NCI-H524 treated with DMSO at 0.1 percent for 48 hours (cell line): ENCODE measurements at places on chromosomes 13 and 19.

- no peak for DNase-seq
Measured at GRCh38 chr19:29442910-29443309, 82.9 kb upstream of the VSTM2B start.

- no peak for DNase-seq
Measured at GRCh38 chr13:113902986-113903775, 39.3 kb upstream of the GAS6 start.

DNA sequence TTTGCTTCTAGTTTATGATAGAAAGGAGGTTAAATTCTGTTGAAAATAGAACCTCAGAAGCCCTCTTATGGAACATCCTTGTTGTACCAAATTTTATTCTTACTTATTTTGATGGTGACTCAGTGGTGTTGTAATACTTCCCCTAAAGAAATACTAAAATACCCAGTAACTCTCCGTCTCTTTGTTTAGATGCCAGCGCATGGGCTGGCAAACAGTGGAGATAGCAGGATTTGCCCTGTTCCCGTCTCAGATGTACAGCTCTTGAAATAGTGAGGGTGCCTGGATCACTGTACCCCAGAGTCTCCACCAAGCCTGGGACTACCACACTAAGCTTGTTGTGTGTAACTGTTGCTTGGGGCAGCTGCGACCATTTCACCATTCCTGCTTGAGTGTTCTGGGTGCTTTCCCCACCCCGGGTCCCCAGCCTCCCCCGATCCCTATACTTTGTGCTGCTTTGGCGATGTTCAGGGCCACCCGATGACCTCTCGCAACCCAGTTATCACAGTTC lies 67.0 kb upstream of the TEX29 start:
- no peak for DNase-seq

DNA sequence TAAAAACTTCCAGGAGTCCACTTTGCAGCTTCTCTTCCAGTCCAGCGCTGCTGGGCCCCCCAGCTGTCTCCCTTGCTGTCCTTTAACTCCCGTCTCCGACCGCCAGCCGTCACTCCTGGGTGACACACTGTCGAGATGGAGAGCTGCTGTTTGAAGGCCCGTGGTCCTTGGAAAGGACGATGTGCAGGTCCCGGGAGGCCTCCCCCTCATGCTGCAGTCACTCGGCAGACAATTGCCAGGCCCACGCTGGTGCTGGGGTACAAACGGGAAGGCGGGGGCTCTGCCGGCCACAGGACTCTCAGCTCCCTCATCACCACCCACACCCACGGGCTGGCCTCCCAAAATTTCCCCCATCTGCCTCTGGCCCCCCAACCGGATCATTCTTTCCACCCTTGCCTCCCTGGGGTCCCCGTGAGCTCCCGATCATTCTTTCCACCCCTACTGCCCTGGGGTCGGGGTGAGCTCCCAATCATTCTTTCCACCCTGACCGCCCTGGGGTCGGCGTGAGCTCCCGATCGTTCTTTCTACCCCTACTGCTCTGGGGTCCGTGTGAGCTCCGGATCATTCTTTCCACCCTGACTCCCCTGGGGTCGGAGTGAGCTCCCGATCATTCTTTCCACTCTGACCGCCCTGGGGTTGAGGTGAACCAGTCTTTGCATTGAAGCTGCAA lies 16.0 kb upstream of the ZNF554 start:
- DNase-seq, result no peak

DNA sequence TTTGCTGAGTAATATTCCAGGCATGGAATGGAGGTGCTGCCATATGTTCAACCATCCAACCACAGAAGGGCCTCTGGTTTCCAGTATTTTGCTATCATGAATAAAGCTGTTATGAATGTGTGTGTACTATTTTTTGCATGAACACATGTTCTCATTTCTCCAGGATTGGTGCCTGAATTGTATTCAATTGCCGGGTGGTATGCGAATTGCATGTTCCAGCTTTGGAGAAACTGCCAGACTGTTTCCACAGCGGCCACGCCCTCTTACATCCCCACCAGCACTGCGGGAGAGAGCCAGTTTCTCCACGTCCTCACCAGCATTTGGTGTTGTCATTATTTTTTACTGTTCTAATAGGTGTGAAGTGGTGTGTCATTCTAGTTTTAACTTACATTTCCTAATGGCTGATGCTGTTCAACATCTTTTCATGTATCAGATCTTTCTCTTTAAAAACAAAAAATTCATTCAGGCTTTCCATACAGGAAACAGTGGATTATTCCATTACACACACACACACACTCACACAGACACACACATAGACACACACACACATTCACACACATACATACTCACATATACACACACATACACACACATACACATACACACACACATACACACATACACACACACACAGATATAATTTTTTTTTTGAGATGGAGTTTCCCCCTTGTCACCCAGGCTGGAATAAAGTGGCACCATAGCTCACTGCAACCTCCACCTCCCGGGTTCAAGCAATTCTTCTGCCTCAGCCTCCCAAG lies 154.1 kb downstream of the PTPRS start:
- DNase-seq, result no peak

DNA sequence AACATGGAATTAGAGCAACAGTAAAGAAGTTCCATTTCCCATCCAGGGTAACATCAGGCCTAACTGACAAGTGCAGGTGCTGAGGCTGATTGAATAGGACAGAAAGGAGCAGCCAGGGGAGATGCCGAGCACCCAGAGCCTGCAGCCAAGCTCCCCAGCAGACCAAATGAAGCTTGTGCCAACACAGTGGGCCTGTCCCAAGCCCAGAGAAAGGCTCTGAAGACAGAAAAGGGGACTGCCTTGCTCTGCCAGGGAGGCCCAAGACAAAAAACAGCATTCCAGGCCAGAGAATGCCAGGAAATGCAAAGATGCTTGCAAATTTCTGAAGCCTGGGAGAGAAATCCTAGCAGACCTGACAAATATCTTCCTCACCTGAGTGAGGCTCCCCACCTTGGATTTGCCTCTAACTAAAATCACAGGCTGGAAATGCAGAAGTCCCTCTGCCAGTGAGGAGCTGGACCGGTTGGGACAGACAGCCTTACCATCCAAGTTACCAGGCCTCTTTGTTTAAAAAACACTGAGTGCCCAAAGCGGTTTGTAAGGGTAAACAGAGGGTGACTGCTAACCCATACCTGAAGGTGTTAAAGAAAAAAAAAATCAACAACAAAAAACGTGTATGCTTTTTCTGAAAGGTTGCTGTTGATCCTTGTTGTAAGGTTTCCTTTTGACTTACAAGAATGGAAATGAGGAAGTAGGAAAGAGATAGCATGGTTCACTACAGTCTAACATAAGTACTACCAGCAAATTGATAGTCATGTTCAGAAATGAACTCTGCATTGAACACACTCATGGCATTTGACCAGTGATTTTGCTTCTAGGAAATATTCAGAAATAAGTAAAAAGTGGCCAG lies 11.8 kb upstream of the HMGB1 start:
- no peak for DNase-seq

DNA sequence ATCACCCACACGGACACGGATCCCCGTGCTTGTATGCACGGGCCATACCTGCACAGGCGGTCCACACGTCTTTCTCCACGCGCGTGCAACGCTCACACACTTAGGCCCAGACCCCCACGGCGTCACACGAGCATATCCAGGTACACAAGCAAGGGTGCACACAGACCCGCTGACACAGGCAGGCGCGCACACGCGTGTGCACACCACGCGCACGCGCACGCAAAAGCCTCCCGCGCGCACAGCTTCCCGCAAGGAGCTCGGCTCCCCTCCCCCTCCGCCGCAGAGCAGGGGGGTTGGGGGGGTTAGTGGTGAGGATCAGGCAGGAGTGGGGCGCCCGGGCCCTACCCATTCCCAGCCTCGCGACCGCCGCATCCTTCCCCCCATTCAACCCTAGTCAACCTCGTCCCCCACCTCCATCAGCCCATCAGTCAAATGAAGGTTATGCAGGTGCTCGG lies 407 bp downstream of the RAB3A start:
- no peak for DNase-seq

DNA sequence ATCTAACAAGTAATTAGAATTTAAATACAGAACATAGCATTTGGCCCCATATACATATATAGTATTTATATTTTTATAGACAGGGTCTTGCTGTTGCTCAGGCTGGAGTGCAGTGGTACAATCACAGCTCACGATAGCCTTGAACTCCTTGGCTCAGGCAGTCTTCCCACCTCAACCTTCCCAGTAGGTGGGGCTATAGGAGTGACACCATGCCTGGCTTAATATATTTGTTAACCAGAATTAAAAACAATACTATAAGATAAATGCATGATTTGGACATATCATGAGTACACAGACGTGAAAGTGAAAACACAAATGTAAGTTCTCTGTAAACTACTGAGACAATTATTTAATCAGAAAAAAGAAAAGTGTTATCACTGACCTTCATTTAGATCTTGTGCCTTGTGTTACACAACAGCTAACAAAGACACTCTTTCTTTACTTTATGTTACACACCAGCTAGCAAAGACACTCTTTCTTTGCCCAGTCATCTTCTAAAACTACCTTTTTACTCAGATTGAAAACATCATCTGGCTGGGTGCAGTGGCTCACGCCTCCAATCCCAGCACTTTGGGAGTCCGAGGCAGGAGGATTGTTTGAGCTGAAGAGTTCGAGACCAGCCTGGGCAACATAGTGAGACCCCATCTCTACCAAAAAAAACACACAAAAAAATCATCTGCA lies 22.6 kb downstream of the CARS2 start:
- DNase-seq, result no peak

DNA sequence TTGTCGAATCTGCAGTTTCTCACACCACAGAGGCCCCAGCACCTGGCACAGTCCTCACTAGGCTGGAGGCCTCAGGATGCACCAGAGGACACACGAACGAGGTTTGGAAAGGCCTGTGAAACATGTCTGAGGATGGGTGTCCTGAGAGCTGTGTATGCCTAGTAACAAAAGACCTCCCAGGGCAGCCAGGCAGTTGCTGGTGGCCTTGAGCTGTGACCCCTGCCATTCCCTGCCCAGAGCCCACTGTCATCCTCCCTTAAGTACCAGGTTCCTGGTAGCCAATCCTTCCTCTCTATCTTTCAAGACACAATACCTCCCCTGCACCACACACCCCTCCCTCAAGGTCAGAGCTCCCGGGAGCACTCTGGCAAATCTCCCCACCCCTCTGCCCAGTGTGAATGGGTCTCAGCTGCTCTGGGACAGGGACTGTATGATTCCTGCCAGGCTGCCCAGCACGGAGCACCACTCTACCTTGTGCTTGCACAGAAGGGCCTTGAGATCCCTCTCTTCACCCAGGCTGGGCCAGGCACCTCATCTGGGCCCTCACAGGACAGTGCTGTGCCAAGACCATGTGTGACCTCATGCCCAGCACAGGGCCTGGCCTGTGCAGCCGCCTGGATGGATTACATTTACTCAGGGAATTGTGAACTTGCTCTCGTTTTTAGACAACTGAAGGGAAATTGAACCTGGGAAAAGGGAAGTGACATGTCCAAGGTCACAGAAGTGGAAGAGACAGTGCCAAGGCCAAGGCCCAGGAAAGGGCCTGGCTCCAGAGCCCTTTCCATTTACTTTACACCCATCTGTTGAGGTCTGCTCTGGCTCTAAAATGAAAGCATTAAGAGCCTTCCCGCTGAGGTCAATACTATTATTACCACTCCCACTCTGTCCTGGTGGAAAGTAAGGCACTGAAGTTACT lies 2.2 kb downstream of the ZNF787 start:
- no peak for DNase-seq
